CD8-positive, alpha-beta T cell (primary cell): ENCODE measurements at places on chromosomes 5 and 9. TPM values are rescaled to one million over a fixed set of nuclear protein-coding genes. Genes with fewer than 3 reads are reported as not detected.

Gene PFN3
- not detected for total RNA-seq

DNA sequence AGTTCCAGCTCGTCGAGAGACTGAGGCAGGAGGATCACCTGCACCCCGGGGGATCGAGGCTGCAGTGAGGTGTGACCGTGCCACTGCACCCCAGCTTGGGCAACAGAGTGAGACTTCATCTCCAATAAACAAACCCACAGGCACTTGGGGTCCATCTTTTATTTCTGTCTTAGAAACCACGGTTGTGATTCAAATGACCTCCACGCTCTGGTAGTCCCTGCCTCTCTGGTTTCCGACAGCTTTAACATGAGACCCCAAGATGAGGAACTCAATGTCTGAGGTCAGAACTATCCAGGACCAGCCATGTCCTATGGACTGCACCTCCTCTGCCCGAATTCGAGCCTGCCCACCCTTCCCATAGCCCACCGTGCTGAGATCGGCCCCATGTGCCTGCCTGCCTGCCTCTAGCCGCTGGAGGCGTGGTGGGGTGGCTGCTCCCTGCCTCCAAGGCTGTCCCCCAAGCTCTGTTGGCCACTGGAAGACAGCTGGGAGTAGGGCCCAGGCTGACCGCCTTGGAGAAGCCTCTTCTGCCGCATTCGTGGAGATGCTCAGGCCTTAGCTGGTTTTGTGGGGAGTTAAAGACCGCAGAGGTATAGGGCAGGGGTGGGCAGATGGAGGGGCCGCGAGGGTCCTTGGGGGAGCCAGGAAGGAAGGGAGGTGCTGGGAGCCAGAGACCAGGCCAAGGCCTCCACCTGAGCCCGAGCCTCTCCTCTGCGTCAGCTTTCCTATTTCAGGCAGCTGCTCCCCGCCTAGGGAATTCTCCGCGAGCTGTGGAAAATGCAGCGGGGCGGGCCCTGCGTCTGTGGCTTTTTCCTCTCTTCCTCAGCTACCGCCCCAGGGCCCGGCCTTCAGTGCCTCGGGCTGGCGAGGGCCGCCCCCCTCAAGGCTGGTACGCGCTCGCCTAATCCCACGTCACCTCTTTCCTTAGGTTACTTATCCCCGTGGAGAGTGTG, 6.9 kb upstream of the WDR5 start:
- DNase-seq = no peak

DNA sequence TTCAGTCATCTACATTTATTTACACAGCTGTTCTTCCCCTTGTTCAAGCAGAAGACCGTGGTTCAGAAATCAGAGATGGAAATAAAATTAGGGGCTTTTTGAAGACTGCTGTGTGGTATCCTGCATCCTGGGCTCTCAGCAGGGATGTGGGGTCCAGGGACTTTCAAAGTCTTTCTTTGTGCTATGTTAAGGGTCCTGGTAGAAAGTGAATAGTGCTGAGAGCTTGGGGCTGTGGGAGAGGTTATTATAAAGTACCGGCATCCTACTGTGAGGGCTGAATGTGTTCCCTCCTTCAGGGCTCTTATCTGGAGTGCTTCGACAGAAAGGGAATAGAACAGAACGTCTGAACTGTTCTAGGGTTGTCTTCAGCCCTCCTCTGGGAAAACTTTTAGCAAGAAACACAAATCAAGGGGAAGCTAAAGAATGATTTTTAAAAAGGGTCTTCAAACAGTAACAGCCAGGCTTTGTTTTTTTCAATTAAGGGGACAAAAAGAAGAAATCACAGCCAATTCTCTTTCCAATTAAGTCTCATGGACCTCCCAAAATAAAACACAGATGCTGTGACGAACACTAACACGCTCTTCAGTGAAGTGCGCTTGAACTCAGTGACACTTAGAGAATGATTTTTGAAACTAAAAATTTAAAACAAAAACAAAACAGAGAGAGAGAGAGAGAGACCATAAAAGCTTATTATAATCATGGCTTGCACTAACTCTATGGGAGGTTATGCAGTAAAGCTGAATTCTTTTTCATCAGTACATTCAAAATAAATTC, 15.7 kb upstream of the SLC1A3 start:
- no peak for DNase-seq

- no peak for DNase-seq
Observed at GRCh38 chr5:123382252-123382651, 41.0 kb downstream of the CEP120 start.

GRCh38 chr9:71915495-71915894, 4.1 kb downstream of the C9orf85 start:
- DNase-seq = no peak

DNA sequence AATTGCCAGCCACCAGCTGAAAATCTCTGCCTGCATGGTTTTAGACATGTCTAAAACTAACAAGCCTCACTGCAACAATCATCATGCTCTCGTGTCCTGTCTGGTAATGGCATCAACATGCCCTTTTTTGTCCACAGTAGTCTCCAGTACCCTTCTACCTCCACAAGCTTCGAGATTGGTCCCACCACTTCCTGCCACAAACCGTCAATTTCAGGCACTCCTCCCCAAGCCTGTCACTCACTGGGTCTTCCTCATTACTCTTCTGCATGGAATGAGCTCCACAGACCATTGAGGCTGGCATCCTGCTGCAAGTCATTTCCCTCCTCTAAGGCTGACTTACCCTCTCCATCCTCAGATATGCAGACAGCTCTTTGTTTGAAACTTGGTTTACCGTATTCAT, 9.0 kb downstream of the LPAR1 start:
- DNase-seq = no peak

DNA sequence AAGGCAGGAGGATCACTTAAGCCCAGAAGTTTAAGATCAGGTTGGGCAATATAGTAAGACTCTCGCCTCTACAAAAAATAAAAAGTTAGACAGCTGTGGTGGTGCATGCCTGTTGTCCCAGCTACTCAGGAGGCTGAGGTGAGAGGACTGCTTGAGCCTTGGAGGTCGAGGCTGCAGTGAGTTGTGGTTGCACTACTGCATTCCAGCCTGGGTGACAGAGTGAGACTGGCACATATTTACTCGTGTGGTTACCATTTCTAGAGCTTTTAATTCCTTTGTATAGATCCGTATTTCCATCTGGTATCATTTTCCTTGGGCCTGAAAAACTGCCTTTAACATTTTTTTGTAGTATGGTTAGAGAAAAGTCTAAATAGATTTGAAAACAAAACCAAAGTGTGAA, 7.8 kb downstream of the IL6ST start:
- no peak for DNase-seq

GRCh38 chr9:91659529-91660495, 236.2 kb upstream of the NFIL3 start:
- no peak for DNase-seq
